ENCODE measurements at places on chromosomes 7 and 10.
A peak's percentile ranks its signal among the peaks of the same experiment; 100 is the strongest.

GRCh38 chr7:51273360-51273759 lies 43.2 kb downstream of the COBL start:
- DNase-seq, result no peak

- no peak for DNase-seq
Observed at GRCh38 chr10:95505084-95505610, 56.0 kb downstream of the SORBS1 start.

DNA sequence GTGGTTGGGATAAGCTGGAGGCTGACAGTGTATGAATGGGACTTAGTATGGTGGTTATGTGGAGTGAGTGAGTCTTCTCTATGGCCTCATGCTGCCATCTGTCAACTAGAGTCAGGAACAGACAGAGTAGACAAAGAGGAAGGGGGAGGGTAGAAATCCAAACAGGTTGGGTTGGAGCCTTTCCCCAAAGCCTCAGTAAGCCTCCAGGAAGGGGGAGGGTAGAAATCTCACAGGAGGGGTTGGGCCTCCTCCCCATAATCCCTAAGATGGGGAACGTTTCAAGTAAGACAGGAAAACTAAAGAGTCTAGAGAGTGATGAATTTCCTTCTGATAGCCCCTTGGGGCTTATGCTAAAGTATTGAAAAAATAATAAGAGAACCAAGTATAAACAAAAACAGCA lies 2.0 kb upstream of the AKR1B15 start:
- no peak for DNase-seq

- no peak for DNase-seq
Observed at GRCh38 chr7:138663725-138664710, 37.1 kb downstream of the SVOPL start.

DNA sequence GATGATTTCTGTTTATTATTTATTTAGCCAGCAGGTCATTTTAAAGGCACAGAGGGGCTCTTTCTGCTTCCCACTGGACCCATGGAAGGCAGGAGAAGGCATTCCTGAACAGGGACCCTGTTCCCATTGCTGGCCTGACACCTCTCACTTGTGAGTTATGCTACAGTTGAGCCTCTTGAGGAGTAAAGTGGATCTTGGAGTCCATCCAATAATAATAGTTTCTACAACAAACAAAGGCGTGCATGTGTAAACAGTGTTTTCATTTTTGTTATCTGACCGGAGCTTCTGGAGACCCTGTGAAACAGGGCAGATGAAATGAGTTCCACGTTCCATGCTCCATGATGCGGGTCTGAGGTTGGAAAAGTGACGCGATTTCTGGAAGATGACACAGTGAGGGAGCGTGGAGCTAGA lies 127.3 kb upstream of the HABP2 start:
- DNase-seq, result no peak

DNA sequence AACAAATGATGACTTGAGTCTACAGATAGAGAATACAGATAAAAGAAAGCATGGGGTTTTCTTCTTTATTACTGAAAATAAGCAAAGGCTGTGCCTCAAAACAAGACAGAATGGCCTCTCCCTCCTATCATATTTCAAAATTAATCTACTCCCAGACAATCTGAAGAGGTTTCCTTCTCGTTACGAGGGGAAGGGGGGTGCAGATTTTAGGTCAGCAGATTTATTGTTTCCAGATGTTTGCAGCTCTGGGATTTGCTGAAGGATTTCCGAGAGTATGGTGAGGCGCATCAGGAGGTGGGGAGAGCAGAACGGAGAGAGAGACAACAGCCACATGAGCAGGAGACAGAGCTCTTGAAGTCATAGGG lies 89.8 kb downstream of the KIAA1549 start:
- DNase-seq, result peak; percentile 80

DNA sequence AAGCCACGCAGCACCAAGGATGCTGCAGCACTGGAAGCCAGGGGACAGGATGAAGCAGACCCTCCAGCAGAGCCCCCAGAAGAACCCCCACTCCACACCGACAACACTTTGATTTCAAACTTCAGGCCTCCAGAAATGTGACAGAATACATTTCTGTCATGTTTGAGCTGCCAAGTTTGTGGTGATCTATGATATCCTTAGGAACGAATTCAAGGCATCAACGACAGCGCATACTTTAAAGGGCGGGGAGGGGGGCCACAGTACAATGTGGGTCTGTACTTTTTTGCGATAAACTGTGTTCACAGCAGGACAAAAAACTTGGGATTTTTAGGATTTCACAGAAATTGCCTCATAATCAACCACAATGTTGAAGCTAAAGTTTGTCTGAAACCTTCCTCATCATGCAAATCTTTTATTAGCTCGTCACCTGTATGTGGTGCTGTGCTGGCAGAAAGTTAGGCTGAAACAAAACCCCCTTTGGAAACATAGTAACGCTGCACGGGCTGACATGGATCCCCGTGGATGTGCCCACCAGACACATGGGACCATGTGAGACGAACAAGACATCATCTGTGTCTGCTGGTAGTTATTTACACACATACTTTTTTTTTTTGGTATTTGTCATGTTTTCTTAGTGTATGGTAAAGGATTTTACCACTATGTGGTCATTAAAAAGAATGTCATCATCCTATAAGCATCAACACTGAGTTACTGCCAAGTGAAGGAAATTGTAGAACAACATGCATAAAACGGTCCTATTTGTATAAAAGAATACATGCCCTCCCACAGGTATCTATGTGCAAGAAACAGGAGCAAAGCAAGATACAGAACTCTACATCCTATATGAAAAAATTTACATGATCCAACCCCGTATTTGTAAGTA lies 113.3 kb upstream of the AFAP1L2 start:
- DNase-seq, result peak; percentile 20

DNA sequence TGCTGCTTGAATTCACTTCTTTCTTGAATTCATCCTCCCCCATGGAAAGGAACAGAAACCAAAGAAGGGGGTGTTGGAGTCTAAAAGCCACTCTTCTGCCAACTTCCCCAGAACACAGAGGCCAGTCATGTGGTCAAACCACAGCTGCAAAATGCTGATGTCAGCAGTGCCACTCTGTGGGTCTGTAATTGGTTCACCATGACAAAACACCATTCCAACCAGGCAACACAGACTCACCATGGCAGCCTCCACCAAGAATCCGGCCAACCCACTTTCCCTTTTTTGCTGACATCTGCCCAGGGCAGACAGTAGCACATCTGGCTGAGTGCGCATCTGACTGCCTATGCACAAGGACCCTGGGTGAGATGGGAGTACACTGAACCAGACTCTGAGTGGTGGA lies 16.8 kb downstream of the OSBPL3 start:
- peak; percentile 49 for DNase-seq

DNA sequence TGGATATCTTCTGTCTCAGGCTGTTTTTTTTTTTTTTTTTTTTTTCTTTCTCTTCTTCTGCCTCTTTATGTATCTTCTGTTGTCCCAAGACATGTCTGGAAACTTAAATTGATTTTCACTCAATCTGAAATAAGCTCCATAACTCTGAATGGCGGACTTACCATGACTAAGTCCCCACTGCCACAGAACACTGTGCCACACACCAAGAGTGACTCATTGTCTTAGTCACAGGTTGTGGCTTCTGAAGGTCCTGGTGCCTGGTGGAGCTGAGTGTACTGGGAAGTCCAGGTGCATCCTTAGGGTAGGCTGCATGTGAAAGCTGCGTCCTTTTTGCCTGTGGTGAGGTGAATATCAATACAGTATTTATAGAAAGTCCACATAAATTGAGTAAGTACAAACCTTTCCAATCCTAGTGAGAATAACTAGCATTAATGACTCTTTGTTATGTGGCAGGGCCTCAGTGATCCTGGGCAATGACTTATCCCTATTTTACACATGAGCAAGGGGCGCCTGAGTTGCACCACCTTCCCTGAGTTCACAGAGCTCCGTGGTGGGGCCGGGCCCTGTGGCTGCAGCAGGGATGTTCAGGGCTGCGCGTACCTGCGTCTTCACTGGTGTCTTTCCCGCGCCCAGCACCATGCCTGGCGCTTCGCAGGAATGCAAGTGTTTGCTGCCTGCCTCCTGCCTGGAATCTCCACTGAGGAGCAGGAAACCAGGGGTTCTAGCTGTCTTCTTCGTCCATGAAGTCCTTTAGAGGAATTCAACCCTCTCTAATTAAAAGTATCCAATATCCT lies 4.3 kb downstream of the PFKP start:
- peak; percentile 74 for DNase-seq

- peak; percentile 89 for DNase-seq
Observed at GRCh38 chr10:59098387-59098786, 78.1 kb upstream of the PHYHIPL start.

- no peak for DNase-seq
Observed at GRCh38 chr7:143455491-143455890, 12.2 kb downstream of the TAS2R60 start.

DNA sequence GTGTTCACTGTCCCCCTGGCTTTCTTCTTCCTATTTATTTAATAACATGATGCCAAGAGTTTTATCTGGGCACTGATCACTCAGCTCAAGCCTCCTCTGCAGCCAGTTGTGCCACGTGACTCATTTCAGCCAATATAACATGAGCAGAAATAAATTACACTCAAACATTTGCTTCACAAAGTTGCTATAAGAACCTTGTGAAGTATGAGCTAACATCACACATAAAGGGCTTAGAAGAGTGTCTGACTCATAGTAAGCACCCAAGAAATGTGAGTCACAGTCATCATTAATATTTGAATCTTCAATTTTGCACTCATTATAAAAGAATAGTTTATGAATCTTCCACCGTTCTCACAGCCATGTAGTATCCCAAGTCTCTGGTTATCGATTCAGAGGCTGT lies 414.6 kb upstream of the NPVF start:
- no peak for DNase-seq

- peak; percentile 28 for DNase-seq
Observed at GRCh38 chr7:101538596-101539459, 90.3 kb downstream of the MYL10 start.

GRCh38 chr10:35271086-35271858 lies 65.0 kb upstream of the CCNY start:
- DNase-seq, result no peak

- DNase-seq, result no peak
Observed at GRCh38 chr10:129892548-129893052, 71.5 kb downstream of the EBF3 start.

- DNase-seq, result no peak
Observed at GRCh38 chr10:50794490-50794889, 54.8 kb downstream of the ASAH2B start.

All from fibroblast of upper back skin (primary cell).